ENCODE measurements at places on chromosomes 5 and 9.

GRCh38 chr9:20508242-20508641 lies 114.1 kb downstream of the MLLT3 start:
- DNase-seq: no peak

DNA sequence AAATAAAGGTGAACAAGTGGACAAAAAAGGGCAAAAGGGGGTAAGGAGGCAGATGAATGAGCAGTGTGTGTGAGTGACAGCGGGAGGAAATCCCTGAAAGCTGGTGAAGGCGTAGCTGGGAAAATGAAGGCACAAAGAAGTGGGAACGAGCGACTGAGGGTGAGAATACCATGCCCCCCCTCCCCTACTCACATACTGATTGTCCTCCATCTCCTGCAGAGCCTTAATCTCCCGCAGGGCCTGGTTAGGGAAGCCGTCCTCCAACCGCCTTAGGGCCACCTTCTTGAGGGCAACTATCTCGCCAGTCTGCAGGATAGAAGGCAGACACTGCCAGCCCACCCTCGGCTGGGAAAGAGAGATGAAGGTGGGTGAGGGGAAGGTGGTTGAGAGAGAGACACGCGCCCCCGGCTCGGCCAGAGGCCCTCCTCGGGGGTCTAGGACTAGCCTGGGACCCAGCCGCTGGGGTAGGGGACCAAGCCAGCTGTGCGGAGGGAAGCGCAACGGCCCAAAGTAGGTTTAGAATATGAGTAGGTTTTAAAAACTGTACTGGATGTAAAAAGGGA lies 522 bp downstream of the CDK20 start:
- no peak for DNase-seq

GRCh38 chr9:117407436-117408022 lies 7.3 kb downstream of the ASTN2 start:
- DNase-seq: no peak

- DNase-seq: no peak
These were observed 460.4 kb downstream of the ACTL7B start for GRCh38 chr9:108395421-108395820.

DNA sequence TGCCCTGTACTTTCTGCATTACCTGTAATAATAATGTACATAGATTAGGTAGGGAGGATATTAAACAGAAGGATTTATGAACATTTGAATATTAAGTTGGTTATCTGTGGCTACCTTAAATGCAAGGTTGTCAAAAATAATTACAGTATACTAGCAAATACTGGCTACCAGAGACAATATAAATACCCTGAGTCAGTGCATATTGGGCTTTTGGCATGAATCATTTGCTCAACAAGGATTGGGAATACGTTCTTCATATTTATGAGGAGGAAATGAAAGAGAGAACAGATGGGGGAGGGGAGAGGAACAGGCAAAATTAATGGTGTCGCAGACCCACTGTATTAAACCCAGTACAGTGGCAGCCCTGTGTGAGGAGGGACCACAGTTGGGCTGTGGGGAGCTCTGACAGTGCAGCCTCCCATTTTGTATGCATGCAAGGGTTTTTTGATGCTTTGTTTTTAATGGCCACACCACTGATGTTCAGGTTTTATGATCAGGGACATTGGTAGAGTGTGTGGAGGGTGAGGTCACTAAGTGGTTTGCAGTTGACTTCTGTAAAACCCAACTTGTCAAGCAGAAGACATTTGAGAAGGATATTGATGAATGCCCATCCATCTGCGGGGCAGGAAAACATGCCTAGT lies 56.9 kb downstream of the MVB12B start:
- DNase-seq: no peak

GRCh38 chr9:12801663-12802062 lies 26.8 kb downstream of the LURAP1L start:
- DNase-seq: no peak

- no peak for DNase-seq
These were observed 172.5 kb downstream of the ACTL7B start for GRCh38 chr9:108683245-108683644.

DNA sequence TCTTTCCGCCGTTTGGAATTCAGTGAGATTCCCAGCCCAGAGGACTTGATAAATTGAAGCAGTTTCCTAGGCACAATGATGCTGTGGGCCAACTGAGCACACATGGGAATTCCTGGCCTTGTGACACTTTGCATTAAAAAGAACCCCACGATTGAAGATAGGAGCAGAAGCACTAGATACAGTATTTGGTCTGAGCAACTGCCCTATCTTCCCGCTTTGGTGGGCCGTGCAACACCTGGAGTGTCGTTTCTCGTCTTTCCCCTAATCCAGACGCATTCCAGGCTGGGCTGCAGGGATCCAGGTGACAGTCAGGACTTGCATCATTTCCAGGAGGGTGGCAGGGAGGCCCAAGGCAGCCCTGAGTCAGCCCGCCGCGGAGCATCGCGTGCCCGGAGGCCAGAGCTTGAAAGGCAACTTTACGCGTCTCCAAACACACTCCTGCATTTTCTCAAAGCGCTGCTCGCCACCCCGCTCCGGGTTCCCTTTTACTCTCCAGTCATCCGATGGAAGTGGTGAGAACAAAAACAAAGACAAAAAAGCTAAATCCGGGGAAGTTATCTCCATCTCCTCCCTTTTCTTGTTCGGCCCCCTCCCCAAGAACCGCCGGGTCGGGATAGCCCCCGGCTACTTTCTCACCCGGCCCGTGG lies 753 bp upstream of the STC2 start:
- no peak for DNase-seq

DNA sequence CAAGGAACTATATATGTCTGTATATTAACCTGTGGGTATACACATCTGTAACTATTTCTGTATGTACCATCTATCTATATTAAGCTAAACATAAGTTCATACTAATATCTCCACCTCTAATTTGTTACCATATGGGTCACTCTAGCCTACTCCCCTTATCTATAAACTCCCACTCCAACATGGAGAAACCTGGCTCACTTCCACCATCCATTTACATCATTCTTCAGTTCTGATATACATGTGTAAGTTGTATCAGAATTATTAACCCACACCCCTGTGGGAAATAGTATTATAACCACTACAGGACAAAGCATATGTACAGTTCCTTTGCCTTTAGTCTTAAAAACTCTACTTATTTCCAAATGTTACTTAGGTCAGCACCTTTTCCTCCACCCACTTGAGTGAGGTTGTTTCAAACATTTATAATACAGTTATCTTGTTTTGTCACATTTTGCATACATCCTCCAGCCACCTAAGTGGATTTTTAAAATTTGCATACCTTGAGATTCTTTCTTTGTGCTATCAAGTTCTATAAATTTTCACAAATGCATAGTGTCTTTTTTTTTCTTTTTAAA lies 10.6 kb downstream of the NDFIP1 start:
- DNase-seq: no peak

DNA sequence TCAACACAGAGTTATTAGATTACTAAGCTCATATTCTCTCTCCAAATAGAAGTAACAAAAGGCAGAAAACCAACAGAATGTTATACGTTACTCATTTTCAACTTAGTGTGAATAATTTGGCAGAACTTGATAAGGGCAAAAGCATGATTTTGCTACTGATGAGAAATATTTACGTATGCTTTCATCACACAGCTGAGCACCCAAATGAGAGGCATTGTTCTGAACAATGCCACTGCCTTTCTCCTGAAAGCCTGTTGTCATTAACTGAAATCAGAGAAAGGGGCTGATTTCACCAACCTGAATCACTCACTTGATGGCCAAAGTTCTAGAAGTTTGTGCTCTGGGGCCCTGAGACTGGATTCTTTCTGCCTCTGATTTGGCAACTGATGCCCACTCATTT lies 367.5 kb upstream of the PTGER4 start:
- no peak for DNase-seq

- no peak for DNase-seq
These were observed at the start of gene LRRTM2 for GRCh38 chr5:138874771-138875551. Gene LRRTM2, minus strand, starts transcription at chr5:138875335. Its CDS starts 424 bp downstream, at chr5:138874911.

- no peak for DNase-seq
These were observed 282.9 kb downstream of the SLF1 start for GRCh38 chr5:94901191-94901979.

GRCh38 chr5:59021286-59021673 lies 438.4 kb downstream of the RAB3C start:
- no peak for DNase-seq

- DNase-seq: no peak
These were observed 27.3 kb upstream of the ALDH1A1 start for GRCh38 chr9:72980183-72980582.

- DNase-seq: no peak
These were observed 8.1 kb downstream of the SLC12A7 start for GRCh38 chr5:1103505-1104326.

- no peak for DNase-seq
These were observed 255.8 kb downstream of the ARHGAP26 start for GRCh38 chr5:143025971-143026370.

GRCh38 chr9:114261026-114261425 lies 61.9 kb upstream of the ORM1 start:
- no peak for DNase-seq

DNA sequence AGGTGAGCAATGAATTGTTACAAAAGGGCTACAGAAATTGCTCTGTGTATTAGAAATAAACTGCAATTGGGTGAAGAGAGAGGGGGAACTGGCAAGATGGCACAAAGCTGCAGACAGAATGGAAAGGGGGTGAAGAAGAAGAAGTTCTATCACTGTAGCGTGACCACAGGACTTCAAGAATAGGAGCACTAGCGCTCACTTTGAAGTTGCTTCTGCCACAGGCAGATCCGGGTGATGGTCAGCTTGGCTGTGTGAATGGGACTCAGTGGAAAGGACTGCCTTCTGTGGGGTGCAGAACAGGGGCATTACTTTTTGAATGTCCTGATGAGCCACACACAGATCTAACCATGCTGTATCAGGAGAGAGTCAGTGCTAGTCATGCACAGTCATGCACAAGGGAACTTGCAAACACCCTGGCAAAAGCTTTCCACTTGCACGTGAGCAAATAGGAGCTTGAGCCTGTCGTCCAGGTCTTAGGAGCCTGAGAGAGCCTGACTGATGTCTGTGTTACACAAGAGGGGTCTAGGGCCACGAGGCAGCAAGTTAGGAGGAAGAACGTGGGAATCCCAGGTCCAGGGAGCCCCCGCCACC lies 16.3 kb downstream of the IL5 start:
- DNase-seq: no peak

GRCh38 chr5:56233230-56233629 lies at the start of gene ANKRD55:
Gene ANKRD55, minus strand, starts transcription at chr5:56233330. Its CDS starts 417 bp downstream, at chr5:56232913.
- DNase-seq: no peak

- DNase-seq: no peak
These were observed 647.2 kb downstream of the BNC2 start for GRCh38 chr9:16223074-16223871.

DNA sequence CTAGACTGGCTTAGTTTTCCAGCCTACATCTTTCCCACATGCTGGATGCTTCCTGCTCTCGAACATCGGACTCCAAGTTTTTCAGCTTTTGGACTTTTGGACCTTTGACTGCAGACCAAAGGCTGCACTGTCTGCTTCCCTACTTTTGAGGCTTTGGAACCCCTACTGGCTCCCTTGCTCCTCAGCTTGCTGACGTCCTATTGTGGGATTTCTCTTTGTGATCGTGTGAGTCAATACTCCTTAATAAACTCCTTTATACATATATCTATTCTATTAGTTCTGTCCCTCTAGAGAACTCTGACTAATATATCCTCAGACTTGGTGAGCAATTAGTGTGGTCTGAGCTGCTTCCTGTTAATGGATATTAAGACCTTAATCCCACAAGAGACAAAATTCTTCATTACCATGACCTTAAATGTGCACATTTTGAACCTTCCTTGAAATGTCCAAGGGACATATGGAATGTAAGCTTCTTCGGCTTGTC lies 752.9 kb downstream of the CDH18 start:
- DNase-seq: no peak

GRCh38 chr9:124665391-124666058 lies 105.6 kb downstream of the NR6A1 start:
- DNase-seq: no peak

- no peak for DNase-seq
These were observed 474 bp downstream of the HMGCR start for GRCh38 chr5:75337366-75338021.

DNA sequence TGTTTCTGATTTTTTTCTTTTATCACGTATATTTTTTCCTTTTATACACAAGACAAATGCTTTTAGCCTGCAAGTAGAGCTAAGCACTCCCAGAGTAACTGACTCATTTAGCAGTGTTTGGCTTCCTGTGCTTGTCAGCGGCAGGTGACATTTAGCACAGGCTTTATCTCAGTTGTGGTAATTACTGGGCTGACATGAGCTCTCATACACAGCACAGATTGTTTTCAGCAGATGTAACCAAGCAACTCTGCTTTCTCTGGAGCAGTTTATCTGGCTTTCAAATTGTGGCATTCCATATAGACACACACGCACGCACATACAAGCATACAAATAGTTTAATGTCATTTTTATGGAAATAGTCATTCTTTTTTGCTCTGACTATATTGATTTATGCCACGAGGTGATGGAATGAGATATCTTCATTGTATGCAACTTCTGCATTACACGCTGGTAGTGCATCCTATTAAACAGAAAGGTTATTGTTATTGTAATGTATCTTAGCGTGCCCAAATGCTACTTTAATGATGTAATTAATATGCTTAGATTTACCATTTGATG lies 379.0 kb upstream of the GRAMD2B start:
- no peak for DNase-seq

DNA sequence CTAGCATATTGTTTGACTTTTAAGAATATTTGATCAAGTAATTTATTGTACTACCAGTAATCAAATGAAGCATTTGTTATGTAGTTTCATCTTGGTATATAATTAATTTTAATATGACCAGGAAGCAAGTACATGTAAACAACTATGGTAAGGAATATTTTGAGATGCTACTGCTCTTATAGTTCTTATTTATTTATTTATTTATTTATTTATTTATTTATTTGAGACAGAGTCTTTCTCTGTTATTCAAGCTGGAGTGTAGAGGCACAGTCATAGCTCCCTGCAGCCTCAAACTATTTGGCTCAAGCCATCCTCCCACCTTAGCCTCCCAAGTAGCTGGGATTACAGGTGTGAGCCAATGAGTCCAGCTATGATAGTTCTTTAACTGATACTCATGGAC lies 8.1 kb downstream of the PPIP5K2 start:
- no peak for DNase-seq
